ENCODE measurements at places on chromosomes 4 and X.

- DNase-seq: no peak
Measured at GRCh38 chrX:79369871-79370270, 2.7 kb upstream of the ITM2A start.

- DNase-seq: peak; percentile 5
Measured at GRCh38 chrX:76279007-76279406, 106.1 kb downstream of the PBDC1 start.

GRCh38 chr4:124804041-124804440 lies 91.5 kb upstream of the ANKRD50 start:
- DNase-seq: no peak

DNA sequence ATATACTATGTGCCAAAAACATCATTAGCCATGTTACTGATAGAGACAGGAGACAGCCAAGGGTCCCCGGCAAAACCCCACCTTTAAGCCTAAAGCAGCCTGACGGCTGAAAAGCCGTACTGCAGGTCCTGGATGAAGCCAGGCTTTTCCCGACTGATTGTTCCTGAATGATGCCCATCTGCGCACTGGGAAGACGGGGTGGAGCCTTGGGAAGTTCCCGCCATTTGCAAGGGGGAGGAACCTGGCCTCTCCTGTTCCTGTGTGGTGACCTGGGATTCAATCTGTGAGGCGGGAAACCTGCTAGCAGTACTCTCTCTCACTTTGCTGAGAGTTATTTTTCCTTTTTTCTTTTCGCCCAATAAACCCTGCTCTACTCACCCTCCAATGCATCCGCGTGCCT lies 15.1 kb upstream of the CAMK2D start:
- no peak for DNase-seq

- DNase-seq: no peak
Measured at GRCh38 chr4:172596206-172596605, 572.4 kb upstream of the GALNT7 start.

DNA sequence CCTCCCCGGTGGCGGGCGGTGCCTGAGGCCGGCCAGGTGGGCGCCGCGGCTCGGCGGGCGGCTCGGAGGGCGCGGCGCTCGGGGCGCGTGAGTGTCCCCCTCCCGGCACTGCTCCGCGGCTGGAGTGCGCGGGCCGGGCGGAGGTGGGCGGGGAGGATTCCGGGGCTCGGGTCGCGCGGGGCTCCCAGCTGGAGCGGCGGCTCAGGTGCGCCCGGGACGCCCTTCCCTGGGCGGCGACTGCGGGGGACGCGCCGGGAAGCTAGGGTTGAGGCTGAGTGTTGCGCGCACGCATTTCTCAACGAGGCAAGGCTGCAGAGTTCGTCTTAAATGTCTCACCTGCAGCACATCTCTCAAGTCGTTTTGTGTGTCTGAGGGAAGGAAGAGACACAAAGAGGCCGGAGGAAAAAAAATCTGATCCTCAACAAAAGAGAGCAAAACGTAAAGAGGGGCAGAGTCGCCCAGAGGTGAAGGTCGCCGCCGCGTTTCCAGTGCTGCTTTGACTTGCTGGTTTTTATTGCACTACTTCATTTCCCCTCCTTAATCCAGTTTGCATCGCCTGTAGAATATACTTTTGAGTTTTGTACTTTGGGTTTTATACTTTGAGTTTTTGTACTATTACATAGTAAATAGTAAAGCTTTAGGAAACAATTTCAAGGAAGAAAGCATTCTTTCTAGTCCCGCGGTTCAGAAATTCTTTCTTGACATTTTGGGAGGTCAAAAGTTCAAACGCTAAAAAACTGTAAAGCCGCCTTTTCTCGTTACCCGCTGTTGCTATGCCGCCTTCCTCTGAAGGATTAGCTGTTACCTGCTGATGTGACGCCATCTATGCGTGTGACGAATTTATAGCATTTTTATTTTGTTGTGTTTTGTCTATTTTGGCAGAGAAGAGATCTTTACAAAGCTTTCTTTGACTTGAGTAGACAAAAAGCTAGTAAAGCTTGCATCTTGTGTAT lies 106.5 kb upstream of the STOX2 start:
- no peak for DNase-seq

- DNase-seq: no peak
Measured at GRCh38 chr4:38601244-38601915, 62.6 kb upstream of the KLF3 start.

- DNase-seq: no peak
Measured at GRCh38 chrX:129596077-129596476, 56.0 kb downstream of the OCRL start.
